ENCODE measurements at places on chromosomes 3 and 15.

- DNase-seq, result no peak
These were observed 22.6 kb downstream of the MTHFS start for GRCh38 chr15:79874242-79874641.

DNA sequence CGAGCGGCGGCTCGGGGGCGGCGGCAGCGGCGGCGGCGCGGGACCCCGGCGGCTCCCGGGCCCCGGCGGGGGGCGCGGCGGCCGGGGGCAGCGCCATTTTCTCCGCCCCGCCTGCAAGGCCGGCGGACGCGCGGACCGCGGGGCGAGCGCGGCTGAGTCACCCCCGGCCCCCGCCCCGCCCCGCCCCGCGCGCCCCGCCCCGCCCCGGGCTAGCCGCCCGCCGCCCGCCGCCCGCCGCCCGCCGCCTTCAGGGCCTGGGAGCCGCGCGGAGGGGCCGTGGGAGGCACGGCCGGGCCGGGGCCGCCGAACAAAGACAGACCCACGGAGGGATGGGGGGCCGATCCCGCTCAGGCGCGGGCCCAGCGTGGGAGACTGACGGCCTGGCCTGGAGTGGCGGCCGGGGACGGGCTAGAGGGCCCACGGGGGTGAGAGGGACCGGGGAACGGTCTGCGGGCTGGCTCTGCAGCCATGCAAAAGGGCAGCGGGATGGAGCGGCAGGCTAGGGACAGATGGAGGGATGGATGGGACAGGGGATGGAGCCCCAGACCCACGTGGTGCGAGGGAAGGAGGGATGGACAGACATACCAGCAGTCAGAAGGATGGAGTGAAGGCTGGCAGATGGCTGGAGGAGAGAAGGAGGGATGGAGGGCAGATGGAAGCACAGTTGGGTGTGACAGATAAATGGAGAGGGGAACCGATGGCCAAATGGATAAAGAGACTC, at the start of gene EIF4E3:
TSS of gene EIF4E3 (minus strand) at position 132 of the 721 bp plus-strand sequence. CDS start at position 97, 35 bp downstream.
- DNase-seq, result peak; percentile 81

- DNase-seq, result no peak
These were observed 62.2 kb downstream of the TIGIT start for GRCh38 chr3:114356066-114356465.

- DNase-seq, result peak; percentile 26
These were observed 483.1 kb upstream of the EPHA6 start for GRCh38 chr3:96331341-96331740.

GRCh38 chr3:32614956-32615355, 44.3 kb upstream of the DYNC1LI1 start:
- no peak for DNase-seq

DNA sequence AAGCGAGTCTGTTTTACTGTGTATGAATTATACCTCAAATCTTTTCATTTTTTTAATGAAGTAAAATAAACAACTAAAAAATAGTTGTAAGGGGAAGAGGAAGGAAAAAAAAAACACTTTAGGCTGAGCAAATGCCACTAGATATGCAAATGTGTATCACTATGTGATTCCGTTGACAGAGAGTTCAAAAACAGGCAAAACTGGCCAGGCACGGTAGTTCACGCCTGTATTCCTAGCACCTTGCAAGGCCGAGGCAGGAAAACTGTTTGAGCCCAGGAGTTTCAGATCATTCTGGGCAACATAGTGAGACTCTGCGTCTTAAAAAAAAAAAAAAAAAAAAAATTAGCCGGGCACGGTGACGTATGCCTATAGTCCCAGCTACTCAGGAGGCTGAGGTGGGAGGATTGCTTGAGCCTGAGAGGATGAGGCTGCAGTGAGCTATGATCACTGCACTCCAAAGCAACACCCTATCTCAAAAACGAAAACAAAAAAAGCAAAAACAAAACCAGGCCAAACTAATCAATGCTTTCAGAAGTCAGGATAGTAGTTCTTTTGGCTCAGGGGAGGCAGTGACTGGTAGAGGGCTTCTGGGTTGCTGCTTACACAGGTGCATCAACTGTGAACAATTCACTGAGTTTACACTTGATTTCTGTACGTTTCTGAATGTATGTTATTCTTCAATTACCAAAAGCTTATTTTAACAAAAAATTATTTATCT, 7.4 kb downstream of the PRC1 start:
- no peak for DNase-seq

DNA sequence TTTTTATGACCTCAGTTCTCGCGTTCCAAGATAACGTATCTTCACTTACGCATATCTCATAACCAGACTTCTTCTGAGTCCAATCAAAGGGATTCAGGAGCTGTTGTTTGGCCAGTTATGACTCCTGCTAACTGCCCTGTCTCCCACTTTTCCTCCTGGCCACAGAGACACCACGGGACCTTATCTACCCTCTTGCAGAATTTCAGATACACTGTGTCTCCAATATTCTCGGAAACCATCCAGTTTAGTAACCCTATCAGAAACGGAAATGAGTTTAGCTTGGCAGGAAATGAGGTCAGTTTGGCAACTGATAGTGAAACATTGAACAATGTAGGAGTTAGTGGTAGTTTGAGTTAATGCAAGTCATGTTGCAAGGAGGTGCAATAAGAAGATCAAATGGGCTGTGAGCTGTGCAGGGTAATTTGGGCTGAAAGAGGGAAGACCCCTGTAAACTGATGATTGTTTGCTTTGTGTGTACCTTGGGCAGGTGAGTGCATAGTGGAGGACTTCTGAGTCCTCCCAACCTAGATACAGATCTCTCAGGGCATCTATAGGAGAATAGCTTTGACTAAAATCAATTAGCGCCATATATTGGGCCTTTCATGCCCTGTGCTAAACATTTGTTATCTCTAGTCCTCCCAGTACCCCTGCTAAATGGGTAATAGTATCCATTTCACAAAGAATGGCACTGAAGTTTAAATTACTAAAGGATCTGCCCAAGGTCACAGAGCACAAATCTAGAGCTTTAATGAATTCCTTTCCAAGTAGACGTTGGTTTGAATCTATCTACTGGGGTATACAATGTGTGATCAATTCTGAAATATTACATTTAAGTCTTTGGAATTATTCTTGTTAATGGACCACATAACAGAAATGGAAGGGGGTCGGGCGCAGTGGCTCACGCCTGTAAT, 41.3 kb upstream of the PIK3CB start:
- no peak for DNase-seq

GRCh38 chr15:38369936-38370478, 83.9 kb upstream of the FAM98B start:
- DNase-seq, result no peak

- DNase-seq, result no peak
These were observed 41.1 kb downstream of the CCK start for GRCh38 chr3:42224658-42225421.

DNA sequence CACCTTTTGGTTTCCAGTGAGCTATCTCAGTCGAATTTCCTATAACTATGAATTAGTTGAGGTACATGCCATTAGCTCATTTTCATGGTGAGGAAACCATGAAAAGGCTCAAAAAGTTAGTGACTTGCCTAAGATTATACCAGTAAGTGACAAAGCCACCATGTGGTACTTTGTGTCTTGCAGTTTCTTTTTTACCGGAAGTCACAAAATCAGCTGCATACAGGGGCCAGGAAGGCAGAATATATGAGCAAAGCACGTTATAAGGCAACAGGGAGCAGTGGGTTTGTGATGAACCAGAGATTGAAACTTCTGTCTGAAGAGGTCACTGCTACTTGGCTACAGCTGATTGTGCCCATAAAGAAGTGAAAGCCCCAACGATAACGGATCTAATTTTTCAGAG, 50.3 kb downstream of the CMTM8 start:
- no peak for DNase-seq

GRCh38 chr15:66252685-66253417, 699 bp downstream of the MEGF11 start:
- peak; percentile 84 for DNase-seq

GRCh38 chr15:82999905-83000671, 11.4 kb downstream of the C15orf40 start:
- DNase-seq, result peak; percentile 58

DNA sequence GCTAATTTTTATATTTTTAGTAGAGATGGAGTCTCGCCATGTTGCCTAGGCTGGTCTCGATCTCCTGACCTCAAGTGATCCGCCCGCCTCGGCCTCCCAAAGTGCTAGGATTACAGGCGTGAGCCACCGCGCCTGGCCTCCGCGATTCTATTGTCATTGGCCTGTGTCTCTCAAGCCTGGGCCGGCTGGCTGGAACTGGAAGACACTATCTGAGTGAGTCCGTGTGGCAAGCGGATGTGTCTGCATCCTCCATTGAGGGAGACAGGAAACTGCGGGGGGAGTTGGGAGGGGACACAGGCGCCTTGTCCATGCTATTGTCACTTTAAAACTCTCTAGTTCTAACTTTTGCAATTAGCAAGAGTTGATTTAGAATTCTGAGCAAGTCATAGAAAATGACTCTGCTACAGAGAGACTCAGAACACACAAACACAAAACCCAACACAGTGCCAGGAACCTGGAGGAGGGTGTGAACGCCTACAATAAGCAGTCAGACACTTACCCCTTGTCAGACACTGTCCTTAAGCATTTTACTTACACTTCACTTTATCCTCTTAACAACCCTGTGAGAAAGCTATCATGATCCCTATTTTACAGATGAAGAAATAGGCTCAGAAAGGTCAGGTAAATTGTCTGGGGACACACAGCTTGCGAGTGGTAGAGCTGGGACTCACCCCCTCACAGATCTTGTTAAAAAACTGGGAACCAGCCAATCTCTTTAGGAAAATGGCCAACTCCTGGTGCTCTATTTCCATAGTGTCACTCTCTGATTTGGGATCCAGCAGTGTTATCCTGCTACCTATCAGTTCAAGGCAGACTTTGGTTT, 38.7 kb downstream of the ANP32A start:
- DNase-seq, result no peak

DNA sequence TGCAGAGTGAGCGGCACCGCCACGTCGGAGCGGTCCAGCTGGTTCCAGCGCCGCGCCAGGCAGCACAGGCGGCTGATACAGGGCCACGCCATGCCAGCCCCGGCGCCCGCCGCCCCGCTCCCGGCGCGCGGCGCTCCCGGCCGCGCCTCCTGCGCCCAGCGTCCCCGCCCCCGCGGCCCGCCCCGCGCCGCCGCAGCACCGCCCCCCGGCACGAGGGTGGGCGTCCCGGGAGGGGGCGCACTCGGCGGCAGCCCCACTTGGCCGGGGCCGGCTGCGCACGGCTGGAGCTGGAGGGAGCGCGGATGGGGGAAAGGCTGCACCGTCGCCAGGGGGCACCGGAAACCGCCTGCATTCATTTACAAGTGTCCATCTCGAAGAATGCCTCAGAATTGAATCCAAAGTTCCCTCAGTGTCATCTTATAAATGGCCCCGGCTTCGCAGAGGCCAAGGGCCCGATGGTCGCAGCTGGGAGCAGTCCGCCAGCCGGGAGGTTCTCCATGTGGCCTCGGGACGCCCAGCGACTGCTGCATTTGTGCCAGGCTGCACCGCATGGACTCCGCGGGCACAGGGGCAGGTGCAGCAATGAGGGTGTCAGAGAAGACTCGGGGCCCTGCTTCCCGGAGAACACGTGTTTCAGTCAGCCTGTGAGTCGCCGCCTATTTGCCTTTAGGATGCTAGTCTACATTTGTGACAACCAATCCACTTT, at the start of gene MAP6D1:
TSS of gene MAP6D1 (minus strand) at position 122 of the 706 bp plus-strand sequence. CDS start at position 92, 30 bp downstream.
- DNase-seq, result peak; percentile 91

DNA sequence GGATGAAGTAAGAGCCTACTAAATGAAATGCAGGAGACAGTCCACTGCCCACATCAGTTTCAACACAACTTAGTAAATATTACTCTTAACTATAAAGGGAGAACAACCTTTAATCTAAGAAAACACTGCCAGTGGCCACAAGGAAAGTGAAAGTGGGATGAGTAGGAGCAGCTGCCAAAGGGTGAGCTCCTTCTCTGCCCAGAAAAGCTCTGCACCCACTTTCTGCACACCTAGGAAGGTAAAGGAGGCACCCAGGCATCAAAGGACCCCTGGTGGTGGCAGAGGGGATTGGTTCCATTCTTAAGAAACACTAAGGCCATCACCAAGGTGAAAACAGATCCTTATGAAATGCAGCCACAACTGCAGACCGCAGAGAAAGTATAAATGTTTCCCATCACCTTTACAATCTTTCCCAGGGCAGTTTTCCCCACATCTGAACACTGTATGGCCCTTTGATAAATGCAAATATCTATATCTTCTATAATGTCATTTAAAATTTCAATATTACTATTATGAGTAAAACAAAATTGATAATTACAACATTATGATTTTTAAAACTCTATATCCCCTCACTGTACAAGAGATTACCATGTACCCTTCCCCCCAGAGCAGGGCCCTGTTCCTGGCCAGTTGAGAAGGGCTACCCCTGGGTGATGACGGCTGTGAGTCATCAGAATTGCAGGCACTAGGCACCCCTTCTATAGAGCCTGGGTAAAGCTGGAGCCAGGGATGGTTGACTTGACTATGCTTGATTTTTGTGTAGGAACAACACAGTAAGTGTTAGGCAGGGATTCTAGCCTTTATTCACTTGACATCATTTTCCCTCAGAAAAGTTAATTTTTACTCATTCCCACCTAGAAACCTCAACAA, 92.0 kb downstream of the SNRK start:
- peak; percentile 74 for DNase-seq

DNA sequence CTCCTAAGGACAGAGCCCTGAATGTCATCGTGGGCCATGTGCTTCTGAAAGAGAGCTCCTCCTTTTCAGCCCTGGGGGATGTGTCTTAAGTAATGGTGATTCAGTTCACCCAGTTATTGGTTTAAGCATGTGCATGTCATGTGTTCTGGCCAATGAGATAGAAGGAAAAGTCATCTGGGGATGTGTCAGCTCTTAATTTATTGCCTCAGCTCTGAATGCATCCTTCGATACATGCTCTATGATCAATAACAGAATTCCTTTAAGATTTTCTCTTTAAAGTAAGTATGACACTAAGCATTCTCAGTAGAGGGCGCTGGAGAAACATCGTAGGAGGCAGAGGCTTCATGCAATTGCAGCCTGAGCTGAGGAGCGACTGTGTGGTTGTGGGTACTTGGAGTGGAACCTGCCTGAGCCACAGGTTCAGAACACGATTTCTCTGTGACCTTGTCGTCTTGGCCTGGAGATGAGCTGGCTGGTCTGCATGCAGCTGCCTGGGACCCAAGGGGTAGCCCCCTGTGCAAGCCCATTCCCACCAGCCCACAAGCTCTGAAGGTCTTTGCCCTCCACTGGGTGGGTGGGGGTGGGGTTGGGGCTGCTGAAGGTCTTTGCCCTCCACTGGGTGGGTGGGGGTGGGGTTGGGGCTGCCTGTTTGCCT, 69.5 kb downstream of the C3orf38 start:
- DNase-seq, result peak; percentile 77

- no peak for DNase-seq
These were observed 234.3 kb downstream of the SHOX2 start for GRCh38 chr3:157871838-157872460.

DNA sequence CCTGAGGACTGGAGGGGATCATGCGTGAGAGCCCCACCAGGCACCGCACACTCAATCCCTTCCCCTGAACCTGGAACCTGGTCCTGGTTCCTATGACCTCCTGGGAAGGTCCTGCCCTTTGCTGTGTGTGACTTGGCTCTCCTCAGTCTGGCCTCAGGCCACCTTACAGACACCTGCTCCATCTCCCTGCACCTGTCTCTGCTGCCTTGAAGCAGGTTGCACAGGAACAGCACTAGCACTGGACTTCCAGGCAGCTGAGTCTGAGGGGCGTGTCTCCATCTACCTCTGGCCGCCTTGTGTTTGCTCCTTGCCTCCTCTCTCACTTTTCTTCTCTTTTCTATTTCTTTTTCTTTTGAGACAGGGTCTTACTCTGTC, 15.4 kb downstream of the PSTPIP1 start:
- no peak for DNase-seq

GRCh38 chr15:29517829-29518228, 248.2 kb upstream of the NSMCE3 start:
- DNase-seq, result no peak

All from D341Med (cell line).